ENCODE measurements at places on chromosomes 5 and 9. TPM values are rescaled to one million over a fixed set of nuclear protein-coding genes. Genes with fewer than 3 reads are reported as not detected.
A peak's percentile ranks its signal among the peaks of the same experiment; 100 is the strongest.

DNA sequence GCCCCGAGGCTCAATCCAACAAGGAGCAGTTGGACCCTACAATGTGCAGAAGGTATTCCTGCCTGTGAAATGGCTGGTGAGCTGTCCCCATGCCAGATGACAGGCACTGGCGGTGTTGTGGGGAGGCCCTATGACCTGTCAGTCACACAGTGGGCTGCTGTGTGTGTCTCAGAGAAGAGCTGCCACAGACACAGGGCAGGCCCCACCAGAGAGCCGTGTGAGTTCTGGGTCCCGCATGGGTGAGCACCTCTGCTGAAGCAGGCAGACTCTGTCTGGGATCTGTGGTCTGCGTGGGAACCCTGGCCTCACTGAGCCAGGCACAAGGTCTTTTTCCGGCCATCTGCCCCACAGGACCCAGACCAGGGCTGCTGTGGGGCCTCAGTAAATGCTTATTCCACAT is 37.3 kb upstream of the PITX1 start:
- DNase-seq: no peak

GRCh38 chr9:134992755-134993124 is 75.0 kb upstream of the FCN1 start:
- no peak for DNase-seq

DNA sequence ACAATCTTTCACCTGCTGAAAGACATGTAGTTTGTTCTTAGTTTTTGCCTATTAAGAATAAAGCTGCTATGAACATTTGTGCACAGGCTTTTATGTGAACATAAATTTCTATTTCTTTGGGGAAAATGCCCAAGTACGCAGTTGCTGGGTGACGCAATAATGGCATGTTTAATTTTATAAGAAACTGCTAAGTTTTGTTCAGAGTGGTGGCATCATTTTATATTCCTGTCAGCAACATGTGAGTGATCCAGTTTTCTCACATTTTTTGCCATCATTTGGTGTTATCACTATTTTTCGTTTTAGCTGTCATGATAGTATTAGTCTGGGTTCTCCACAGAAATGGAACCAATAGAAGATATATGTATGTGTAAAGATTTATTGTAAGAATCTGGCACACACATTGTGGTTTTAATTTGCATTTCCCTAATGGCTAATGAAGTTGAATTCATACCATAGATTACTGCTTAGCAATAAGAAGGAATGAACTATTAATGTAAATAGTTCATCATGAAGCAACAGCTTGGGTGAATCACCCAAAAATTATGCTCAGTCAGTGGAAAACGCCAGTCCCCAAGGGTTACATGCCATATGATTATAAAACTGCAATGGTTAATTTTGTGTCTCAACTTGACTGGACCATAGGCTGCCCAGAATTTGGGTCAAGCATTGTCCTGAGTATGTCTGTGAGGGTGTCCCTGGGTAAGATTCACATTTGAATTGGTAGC is 358.6 kb downstream of the MSX2 start:
- DNase-seq: no peak

- DNase-seq: no peak
Observed at GRCh38 chr5:31502506-31502905, 29.4 kb downstream of the DROSHA start.

DNA sequence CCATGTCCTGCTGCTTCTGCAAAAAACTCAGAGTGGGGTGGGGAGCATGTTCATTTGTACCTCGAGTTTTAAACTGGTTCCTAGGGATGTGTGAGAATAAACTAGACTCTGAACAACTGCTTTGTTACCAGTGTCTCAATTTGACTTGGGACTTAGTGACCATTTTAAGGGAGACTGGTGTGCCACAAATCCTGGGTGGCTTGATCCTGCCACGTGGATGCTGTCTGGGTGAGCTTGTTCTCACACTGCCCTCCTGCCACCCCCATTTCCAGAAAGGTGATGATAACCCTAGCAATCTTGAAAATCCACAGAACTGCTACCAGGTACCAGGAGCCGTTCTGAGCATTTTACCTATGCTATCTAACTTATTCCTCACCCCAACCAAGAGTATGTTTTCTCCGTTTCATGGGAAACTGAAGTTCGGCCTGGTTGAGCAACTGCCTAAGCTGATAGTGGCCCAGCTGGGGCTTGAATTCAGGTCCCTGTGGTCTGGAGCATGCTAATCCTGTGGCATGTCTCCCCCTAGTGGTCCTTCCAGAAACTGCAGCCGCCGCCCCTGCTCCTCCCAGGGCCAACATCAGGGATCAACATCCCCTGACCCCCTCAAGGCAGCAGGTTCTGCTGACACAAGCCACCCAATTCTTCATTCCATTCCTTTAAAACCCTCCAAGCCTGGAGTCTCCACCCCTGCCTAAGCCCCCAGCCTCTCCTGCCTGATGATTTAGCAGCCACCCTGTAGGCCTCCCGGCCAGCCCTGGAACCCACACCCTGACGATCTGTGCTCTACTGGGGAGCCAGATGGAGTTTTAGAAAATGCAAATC is 2.8 kb downstream of the IL3 start:
- DNase-seq: peak; percentile 83

DNA sequence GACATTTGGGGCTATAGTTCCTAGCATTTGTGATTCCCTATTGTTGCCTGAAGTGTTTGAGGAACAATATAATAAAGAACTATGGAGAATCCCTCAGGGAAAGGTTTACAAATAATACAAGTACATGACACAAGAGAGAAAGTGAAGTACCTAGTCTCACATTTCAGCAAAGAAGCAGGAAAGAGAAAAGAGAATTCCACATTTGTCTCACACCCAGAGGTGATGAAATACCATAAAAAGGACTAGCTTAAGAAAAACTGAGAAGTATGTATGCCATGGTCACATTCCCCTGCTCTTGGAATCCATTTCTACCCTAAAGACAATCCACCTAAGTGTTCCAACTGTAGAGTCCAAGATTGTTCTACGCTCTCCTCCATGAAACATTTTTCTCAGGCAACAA is 79.0 kb upstream of the TARS1 start:
- DNase-seq: no peak

DNA sequence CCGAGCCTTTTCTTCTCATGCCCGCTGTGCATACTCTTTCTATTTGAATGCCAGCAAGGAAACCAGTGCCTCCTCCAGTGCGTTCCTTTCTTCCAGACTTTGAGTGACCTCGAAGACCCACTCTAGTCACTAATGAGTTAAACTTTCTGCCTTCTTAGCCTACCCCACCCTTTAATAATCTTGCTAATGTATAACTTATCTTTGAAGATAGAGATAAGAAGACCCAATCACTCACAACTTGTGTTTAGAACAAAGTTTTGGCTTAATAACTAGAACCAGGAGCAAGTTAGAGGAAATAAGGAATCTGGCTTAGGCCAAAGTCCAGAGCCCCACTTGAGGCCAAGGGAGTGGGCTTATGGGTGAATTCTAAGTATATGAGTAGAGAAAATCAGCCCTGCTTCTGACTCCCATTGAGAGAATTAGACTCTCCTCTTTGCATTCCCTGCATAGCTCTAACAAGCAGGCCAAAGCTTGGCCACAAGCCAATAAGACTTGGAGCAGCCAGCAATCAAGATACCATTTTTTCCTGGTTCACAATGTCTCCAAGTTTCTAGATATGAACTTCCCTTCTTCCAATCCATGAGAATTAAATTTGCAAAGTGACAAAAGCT is 181.5 kb upstream of the PIK3R1 start:
- DNase-seq: peak; percentile 64

GRCh38 chr5:66894480-66895240 is 298.5 kb downstream of the MAST4 start:
- no peak for DNase-seq

DNA sequence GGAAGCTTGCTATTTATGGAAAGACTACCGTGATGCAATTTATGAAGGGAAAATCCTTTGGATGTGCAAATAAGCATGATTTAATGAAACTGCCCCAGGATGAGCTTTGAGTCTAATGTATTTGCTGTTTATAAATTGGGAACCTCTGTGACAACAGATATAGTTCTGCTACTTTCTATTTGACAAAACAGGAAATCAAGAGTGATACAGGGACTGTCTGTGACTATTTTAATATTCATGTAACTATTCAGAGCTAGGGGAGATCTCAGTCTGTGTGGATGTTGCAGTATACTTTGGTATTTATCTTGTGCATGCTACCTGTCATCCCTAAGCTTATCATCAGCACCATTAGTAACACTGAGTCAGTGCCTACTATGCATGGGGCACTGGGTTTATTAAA is 132.1 kb downstream of the PDZD2 start:
- no peak for DNase-seq

DNA sequence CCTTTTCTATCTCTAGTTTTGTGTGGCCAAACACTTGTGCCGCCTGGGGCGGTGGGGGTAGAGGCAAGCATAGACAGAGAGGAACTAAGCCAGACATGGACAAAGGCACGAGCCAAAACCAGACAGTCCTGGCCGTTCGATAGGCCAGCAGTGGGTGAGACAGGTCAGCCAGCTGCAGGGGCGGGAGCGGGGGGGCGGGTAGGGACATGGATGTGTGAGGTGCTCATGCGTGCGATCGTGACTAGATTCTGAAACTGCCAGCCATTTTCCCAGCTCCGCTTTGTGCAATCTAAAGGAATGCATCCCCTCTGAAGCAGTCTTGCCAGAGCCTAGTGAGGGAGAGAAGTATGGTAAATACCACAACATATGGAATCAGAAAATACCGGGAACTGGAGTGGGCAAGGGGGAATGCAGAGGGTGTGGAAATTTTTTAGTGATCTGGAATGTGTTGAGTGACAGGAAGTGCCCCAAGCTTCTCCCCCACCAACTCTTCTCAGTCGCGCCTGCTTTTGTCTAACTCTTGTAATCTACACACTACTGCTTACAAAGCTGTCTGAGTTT is 111.9 kb downstream of the NR6A1 start:
- DNase-seq: peak; percentile 80

GRCh38 chr9:99012957-99013512 is 69.3 kb downstream of the COL15A1 start:
- no peak for DNase-seq

DNA sequence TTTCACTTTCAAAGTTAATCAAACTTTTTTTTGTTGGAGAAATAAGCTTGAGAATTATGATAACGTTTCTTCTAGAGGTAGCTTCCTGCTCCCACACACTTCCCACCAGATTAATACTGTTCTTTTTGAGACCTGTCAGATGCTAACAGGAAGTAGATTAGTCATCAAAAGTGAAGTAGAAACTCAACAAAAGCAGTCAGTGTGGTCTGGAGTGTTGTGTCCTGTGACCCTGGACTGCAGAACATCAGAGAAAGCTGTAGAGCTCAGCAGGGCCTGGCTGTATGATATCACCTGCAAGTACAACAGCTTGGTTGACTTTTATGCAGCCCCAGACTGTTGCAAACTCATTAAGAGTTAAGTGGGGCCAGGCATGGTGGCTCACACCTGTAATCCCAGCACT is 495.7 kb upstream of the CYLC2 start:
- no peak for DNase-seq

- DNase-seq: peak; percentile 62
Observed at GRCh38 chr5:177446200-177447065, at the start of gene PRR7. PRR7 (plus strand) TSS chr5:177446814; CDS start chr5:177455068, 8,254 bp downstream.

DNA sequence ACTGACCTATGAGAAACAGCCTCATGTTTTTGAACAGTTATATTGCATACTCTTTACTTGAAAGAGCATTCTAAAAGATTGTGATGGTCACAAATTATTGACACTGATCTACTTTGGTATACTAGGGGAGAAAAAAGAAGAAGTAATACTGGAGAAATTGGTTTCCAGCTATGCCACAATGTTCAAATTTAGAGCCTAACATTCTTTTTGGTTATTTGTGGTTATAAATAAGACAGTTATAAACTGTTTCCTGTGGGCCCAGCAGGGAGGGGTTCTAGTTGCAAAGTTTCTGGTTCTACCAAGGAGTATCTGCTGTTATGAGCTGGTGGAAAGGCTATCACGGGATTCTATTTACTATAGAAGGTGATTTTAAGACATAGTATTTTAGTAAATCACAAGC is 4.8 kb downstream of the CWC27 start:
- no peak for DNase-seq

- no peak for DNase-seq
Observed at GRCh38 chr5:180072556-180072955, 997 bp upstream of the RNF130 start.

GRCh38 chr5:166497496-166498104 is 1793.8 kb upstream of the WWC1 start:
- DNase-seq: no peak

- DNase-seq: no peak
Observed at GRCh38 chr5:12392246-12392645, 488.0 kb upstream of the CTNND2 start.

DNA sequence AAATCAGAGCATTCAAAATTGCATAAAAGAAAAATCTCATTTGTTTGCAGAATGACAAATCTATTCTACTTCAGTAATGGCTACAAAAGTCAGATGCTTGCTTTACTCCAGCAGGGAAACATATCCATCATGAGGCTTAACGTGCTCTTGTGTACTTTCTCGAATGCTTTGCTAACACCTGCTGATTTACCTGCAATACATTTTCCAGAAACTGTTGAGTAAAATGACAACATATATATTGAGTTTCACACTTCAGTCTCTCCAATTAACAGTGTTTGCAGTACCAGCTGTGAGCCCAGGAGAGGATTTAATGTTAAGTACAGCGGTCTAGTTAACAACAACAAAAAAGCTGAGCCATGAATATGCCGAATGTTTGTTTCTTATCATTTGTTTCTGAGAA is 391.5 kb upstream of the SMC2 start:
- DNase-seq: no peak

- DNase-seq: no peak
Observed at GRCh38 chr9:90965226-90966030, 163.8 kb downstream of the SYK start.

GRCh38 chr9:70574151-70574837 is 159.8 kb upstream of the KLF9 start:
- DNase-seq: no peak

DNA sequence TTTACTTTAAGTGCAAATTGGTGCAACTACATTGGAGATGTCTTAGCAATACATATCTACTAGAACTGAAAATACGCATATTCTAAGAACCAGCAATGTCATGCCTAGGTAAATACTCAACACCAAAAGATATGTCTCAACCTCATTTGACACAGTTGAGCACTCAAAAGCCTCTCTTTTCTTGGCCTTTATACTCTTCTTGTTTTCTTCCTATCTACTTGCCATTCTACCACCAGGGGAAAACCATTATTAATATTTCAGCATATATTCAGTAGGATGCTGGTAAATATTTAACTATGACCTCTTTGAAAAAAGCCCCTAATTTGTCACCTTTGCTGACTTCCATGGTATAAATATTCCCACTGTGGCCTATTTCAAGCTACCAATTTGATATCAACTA is 443.8 kb downstream of the LRRC70 start:
- no peak for DNase-seq

The PRSS3 gene
- 5.8 TPM for polyA plus RNA-seq

The PDGFRB gene
- 55.7 TPM for polyA plus RNA-seq

The ALAD gene
- polyA plus RNA-seq: 112 TPM

The SPAAR gene
- 2.0 TPM for polyA plus RNA-seq

The GRIN3A gene
- polyA plus RNA-seq: under 0.01 TPM

The EPB41L4A gene
- polyA plus RNA-seq: 4.7 TPM

The FYB1 gene
- polyA plus RNA-seq: 1.8 TPM

The SLC25A2 gene
- 0.07 TPM for polyA plus RNA-seq

The ANKRD18B gene
- not detected for polyA plus RNA-seq

The DBH gene
- polyA plus RNA-seq: 211 TPM

The IDNK gene
- polyA plus RNA-seq: 18.1 TPM

The GFI1B gene
- 0.03 TPM for polyA plus RNA-seq

The NIPAL4 gene
- not detected for polyA plus RNA-seq

The ARSI gene
- 0.13 TPM for polyA plus RNA-seq

The SLCO4C1 gene
- polyA plus RNA-seq: 0.24 TPM

The GRXCR2 gene
- not detected for polyA plus RNA-seq

The RNF180 gene
- polyA plus RNA-seq: 6.8 TPM

The ACTBL2 gene
- polyA plus RNA-seq: not detected

The MEIKIN gene
- polyA plus RNA-seq: not detected

The SMIM15 gene
- polyA plus RNA-seq: 26.2 TPM
